RKO (cell line): ENCODE measurements at places on chromosomes 6 and 20.

- peak; percentile 28 for DNase-seq
These were observed 64.9 kb upstream of the CITED2 start for GRCh38 chr6:139439349-139439748.

- no peak for DNase-seq
These were observed 65.9 kb downstream of the BCAS1 start for GRCh38 chr20:54004445-54004844.

DNA sequence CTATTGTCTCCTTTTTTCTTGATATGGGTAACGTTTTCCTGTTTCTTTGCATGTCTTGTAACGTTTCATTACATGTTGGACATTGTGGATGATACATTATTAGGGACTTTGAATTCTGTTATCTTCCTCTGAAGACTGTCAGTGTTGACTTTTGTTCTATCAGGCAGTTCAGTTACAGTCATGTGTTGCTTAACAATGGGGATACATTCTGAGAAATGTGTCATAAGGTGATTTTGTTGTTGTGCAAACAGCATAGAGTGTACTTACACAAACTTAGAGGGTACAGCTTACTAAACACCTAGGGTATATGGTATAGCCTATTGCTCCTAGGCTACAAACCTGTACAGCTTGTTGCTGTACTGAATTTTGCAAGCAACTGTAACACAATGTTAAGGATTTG lies 64.7 kb downstream of the AK9 start:
- DNase-seq = no peak

- DNase-seq = no peak
These were observed 609.5 kb upstream of the ARID1B start for GRCh38 chr6:156167625-156168071.

DNA sequence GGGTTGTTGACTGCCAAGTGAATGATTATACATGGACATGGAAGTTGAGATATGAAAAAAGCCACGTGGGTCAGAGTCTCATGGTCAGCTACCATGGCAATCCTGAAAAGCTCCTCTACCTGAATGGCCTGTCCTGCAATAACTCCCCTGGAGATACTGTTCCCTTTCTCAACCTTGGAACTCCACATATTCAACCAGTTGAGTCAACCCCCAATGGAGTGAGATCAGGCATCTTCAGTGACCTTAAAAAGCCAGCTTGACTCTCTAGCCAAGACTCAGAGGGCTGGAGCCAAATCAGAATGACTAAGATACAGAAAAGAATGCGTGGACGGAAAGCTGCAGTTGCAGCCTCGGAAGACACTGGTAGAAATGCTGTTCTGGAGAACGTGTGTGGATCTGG lies 341.3 kb downstream of the FOXA2 start:
- DNase-seq = no peak

DNA sequence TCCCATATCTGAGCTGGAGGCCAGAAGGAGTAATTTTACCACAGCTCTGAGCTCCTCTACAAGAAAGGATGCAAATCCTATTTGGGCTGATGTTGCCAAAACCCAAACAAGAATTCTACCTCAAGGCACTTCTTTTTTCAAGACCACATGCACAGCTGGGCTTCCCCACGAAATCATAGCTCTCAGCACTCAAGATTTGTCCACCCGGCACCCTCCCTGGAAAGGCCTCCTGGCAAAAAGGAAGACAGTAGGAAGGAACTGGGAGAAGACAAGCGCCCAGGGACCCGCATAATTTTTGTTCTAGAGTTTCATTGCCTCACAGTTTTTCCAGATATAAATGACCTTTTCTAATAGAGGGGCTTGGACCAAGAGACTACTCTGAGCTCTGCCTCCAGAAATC lies 90.5 kb downstream of the BANF2 start:
- no peak for DNase-seq

- DNase-seq = no peak
These were observed 70.0 kb upstream of the SUPT3H start for GRCh38 chr6:45447716-45448115.

GRCh38 chr6:46963626-46964025 lies 41.9 kb upstream of the ADGRF5 start:
- no peak for DNase-seq

- no peak for DNase-seq
These were observed 239.1 kb downstream of the COL12A1 start for GRCh38 chr6:74966712-74967111.

- no peak for DNase-seq
These were observed 16.2 kb downstream of the RAB44 start for GRCh38 chr6:36713846-36714245.

DNA sequence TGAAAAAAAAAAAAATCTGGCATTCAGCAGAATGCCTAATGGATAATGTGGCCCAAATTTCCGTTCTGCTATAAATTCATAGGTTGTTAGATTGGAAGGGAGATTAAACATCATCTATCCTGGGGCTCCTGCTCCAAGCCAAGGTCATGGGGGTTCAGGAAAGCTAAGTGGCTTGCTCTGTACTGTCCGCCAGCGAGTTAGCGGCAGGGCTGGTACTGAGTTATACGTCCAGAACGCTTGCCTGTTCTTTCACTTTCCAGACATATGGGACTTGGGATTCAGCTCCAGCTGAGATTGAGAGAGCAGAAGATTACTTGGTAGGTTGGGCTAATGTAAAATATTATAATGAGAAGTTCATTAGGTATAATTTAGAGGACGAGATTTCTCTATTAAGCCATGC lies 858 bp downstream of the RWDD1 start:
- DNase-seq = peak; percentile 69
